ENCODE measurements at places on chromosomes 16 and 17.

DNA sequence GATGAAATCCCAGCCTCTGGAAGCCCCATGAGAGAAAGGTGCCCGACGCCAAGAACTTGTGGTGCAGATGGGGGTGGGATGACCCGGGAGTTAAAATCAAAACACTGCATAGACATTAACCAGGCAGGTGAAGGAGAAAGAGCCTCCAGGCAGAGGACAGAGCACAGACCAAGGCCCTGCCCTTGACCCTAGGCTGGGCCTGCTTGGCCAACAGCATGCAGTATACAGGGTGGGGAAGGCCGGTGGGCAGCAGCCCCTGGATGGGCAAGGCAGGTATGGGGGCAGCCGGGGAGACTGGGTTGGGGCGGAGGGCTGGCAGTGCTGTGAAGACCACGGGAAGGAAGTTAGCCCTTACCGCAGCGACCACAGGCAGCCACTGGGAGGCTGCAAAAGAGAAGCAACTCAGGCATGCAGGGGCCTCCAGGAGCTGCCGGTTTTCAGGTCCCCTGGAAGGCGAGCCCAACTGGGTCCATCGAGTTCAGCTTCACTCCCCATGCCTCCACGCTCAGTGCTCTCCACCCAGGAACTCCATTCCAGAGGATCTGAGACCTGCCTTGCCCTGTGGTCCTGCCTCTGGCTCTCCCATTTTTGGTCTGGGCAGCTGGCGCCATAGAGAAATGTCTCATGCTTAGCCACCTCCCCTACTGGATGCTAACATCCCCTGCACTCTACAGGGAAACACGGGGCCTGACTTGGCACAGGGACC lies 81.2 kb downstream of the C16orf95 start:
- DNase-seq, result no peak

DNA sequence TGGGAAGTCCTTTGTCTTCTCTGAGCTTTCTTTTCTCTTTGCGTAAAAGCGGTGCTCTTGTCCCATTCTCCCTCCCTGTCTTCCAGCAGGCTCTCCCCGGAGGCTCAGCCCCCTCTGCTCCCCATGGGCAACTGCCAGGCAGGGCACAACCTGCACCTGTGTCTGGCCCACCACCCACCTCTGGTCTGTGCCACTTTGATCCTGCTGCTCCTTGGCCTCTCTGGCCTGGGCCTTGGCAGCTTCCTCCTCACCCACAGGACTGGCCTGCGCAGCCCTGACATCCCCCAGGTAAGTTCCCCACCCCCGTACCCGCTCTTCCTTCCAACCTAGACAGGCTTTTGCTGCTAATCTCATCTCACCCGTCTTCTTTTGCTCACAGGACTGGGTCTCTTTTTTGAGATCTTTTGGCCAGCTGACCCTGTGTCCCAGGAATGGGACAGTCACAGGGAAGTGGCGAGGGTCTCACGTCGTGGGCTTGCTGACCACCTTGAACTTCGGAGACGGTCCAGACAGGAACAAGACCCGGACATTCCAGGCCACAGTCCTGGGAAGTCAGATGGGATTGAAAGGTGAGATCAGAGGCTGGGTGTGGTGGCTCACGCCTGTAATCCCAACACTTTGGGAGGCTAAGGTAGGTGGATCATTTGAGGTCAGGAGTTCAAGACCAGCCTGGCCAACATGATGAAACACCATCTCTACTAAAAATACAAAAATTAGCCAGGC lies 1.3 kb downstream of the TMEM219 start:
- DNase-seq, result no peak

DNA sequence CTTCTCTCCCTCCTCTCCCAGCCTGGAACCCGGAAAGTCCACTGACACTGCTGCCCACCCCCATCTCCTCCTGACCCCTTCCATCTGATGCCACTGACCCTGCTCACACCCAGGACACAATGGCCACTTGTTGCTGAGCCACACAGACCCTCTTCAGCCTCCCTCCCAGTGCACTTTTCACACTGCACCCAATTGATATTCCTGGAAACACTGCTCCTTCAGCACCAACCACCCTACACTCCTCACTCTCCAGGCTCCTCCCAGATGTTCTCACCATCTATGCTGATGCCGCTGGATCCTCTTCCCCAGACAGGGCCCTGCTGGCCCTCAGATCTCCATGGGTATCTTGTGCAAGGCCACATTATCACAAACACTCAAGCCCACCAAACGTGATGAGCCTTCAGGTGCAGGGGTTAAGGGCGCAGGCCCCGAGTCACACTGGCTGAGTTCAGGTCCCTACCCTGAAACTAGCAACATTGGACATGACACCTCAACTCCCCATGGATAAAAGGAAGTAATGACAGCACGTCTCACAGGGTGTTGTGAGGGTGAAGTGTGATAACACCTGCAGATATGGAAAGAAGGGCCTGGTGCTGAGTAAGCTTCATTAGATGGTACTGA lies 238.1 kb downstream of the ZNF423 start:
- no peak for DNase-seq

DNA sequence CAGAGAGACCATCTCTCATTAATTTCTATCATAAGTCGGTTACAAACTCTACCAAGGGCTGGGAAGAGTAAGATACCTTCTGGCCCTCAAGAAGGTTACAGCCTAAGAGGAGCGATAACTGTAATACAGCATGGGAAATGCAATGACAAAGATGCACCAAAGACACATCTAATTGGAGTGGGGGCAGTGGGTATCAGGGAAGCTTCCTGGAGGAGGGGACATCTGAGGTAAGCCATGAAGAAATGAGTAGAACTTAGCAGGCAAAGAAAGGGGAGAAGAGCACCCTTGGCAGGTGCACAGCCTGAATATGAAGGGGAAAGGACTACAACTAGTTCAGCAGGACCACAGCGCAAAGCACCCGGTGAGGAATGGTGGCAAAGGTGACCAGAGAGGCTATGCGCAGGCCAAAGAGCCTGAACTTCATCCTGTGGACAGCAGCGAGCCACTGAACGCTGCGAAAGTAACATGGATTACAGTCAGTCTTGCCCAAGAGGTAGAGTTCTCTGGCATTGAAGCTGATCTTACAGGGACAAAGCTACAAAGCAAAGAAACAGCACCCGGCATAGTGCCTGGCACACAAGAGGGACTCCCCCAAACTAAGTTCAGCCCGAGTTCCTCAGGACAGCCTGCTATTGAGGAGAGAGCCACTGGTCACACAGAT lies 2.8 kb downstream of the TBC1D10B start:
- no peak for DNase-seq

Measured in RKO (cell line).